Omental fat pad (tissue), 4 donors: ENCODE measurements at places on chromosomes 2 and 18. TPM values are rescaled to one million over a fixed set of nuclear protein-coding genes. Genes with fewer than 3 reads are reported as not detected.

DNA sequence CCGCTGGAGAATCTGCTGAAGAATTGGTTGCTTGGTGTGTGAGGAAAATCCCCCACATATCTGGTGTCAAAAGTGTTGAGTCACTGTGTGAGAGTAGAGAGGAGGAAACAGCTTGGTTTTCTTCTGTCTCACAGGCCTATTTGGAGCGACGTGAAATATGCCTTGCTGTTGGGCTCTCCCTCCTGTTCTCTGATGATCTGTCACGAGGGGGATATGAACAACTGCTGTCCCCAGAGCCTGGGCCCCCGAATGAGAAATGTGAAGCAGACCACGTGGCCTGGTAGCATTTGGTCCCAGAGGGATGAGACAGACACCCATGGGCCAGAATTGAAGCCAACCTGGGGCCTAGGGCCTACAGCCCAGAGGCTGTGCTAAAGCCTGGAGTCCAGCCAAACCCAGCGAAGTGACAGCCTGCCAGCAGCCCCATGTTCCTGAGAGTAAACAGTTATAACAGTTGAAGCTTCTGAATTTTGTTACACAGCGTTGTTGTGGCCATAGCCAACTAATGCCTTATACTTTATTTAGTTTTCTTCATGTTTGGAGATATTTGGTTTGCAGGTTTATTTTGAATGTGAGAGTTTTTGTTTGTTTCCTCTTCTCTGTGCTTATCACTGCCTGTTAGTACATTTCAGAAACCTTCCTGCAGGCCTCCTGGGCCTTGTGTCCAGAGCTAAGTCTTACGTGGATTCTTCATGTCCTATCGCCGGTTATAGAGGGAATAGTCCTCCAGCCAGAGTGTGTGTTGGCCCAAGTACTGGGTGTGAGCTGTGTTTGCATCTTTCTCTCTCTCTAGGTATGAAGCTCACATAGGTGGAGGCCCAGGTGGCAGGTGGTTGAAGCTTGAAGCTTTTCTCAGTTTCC lies 18.7 kb upstream of the COLEC12 start:
- DNase-seq: no peak

The VAMP5 gene
- total RNA-seq: 81.5 TPM

DNA sequence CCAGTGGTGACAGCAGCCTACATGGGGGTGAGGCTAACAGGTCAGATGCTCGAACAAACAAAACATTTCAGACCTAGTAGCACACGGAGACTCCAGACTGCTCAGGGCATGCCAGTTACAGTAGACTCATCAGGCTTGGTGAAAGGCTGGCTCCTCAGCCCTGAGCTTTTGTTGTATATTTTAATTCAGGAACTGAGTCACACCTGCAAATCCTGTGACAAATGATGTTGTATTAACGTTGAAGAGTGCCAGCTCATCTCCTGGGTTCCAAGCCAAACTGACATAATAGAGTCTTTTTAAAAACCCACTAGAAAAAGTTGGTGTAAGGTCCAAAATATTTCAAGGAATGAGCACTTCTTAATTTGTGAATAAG lies 65.3 kb downstream of the C1D start:
- DNase-seq: no peak

- no peak for DNase-seq
Observed at GRCh38 chr2:70569559-70569958, 15.9 kb upstream of the TGFA start.

DNA sequence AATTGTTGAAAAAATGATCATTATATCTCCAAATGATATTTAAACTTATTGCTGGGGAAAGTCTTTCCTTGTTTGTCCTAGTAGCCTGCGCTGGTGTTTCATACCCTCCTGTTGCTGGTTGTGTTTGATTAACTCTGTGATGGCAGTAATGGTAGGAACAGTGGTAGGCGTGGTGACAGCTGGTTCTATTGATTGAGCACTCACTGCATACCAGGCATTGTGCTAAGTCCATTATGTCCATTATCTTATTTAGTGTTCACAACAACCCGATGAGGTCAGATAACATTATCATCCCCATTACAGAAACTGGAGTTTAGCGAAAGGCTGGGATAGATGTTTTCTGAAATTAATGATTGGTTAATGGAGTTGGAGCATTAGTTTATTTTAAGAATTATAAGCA lies 77.8 kb upstream of the STON1 start:
- DNase-seq: no peak

GRCh38 chr2:28855193-28855592 lies 14.9 kb downstream of the TRMT61B start:
- no peak for DNase-seq

DNA sequence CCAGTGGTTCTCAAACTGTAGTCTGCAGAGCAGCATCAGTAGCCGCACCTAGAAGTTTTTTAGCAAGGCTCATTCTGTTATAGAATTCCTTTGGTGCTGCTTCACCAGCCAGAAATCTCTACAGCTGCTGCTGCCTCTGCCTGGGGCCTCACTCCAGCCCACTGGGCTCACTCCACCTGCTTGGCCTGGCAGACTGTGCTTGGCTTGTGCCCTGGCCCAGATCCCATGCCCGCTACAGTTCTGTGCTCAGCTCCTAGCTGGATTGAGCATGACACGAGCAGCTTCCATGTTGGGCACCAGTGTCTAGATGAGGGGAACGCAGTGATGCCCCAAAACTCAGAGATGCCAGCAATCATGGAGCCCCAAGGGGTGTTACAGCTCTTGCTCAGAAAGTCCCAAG lies 22.6 kb downstream of the MAPK4 start:
- DNase-seq: no peak

The CBLN2 gene
- total RNA-seq: 0.72 TPM

DNA sequence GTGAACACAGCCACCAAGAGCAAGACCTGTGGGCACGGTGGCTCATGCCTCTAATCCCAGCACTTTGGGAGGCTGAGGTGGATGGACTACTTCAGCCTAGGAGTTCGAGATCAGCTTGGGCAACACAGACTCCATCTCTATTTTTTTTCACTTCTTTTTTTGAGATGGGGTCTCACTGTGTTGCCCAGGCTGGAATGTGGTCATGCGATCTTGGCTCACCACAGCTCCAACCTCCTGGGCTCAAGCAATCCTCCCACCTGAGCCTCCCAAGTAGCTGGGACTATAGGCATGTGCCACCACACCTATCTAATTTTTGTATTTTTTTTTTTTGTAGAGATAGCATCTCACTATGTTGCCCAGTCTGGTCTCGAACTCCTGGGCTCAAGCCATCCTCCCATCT lies 54.4 kb upstream of the SPRED2 start:
- DNase-seq: no peak

- no peak for DNase-seq
Observed at GRCh38 chr2:128638341-128639119, 319.9 kb upstream of the HS6ST1 start.

GRCh38 chr2:7007846-7008741 lies 90.9 kb downstream of the RNF144A start:
- no peak for DNase-seq

The ACVR1C gene
- 118 TPM for total RNA-seq

DNA sequence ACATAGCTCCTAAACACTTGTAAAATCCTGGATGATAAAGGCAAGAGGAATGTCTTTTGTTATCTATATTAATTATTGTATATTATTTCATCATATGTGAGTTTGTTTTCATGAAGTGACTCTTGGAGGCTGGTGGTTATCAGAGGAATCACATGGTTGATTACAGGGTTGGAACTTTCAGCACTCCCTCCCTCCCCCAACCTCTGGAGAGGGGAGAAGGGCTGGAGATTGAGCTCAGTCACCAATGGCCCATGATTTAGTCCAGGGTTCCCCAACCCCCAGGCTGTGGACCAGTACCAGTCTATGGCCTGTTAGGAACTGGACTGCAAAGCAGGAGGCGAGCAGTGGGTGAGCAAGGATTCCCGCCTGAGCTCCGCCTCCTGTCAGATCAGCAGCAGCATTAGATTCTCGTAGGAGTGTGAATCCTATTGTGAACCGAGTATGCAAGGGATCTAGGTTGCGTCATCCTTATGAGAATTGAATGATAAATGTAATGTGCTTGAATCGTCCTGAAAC lies 37.7 kb downstream of the FBXO48 start:
- DNase-seq: no peak

GRCh38 chr2:230868947-230869913 lies 4.5 kb downstream of the ITM2C start:
- DNase-seq: no peak

DNA sequence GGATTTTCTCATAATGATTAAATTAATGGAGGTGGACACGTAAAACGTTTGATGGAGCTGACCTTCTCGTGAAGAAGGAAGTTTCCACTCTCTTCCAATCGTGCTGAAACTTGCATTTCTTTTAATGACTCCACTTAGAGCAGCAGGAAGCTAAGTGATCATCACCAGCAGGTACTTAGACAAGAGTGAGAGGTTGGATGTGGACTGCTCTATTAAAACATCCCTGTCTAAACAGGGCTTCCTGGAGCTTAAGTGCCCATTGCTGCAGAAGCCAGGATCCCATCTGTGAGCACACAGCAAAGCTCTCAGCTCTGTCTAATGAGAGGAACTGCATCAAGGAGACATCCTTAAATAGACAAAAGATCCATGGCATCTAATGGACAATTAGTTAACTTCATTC lies 1539.5 kb upstream of the CELF4 start:
- no peak for DNase-seq

- DNase-seq: no peak
Observed at GRCh38 chr2:8408560-8409460, 273.0 kb upstream of the ID2 start.

DNA sequence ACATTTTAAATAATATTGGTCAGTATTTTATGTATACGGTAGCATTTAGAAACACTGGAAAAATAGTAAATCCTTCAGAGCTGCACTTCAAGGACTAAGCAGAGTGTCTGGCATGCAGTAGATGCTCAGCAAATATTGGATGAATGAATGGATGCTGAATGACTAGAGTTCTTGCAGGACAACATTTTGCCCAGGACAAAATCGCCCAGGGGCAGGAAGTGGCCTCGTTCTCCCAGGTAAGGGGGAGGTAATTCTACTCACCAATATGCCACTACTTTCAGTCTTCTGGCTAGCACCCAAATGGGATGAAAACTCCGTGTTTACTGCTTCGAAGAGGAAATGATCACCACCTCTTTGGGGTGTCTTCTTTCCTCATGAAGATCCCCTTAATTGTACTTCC lies 4.0 kb upstream of the DGUOK start:
- DNase-seq: no peak

The POMC gene
- 12.8 TPM for total RNA-seq

GRCh38 chr18:12018861-12019260 lies 37.6 kb downstream of the IMPA2 start:
- no peak for DNase-seq

GRCh38 chr2:146532009-146532408 lies 1312.8 kb upstream of the ACVR2A start:
- DNase-seq: no peak

DNA sequence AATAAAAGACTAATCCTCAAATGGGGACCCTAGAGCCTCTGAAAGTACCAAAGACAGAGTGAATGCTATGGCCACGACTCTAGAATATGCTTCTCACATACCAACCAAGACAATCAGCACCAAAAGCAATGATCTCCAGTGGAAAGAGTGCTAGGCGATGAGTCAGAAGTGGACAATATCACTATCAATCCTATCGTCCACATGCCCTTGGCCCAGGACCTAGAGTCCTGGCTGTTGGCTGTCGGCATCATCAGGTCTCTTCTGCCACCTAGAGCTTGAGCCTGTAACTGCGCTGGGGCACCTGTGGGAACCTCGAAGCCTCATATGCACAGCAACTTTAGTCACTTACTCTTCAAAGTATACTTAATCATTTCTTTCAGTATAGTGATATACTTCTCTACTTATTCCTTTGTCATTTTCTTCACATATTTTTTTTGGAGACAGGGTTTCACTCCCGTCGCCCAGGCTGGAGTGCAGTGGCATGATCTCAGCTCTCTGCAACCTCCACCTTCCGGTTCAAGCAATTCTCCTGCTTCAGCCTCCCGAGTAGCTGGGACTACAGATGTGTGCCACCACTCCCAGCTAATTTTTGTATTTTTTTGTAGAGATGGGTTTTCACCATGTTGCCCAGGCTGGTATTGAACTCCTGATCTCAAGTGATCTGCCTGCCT lies 29.7 kb downstream of the NOL10 start:
- DNase-seq: peak; percentile 30

DNA sequence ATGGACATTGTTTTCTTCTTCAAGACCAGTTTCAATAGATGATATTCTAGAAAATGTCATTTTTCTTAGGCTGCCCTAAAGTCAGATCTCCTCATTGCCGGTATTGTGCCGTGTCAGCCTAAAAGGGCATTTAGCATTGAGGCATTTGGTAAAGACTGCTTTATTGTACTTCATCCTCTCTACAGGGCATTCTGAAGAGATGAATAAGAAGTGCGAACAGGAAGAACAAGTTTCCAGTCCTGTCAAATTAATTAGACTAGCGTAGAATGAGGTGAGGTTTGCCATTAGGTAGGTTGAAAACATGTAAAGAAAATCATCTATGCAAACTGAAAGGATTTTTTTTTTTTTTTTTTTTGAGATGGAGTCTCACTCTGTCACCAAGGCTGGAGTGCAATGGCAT lies 60.6 kb downstream of the ETAA1 start:
- DNase-seq: no peak

GRCh38 chr2:171139860-171140259 lies 20.8 kb downstream of the TLK1 start:
- no peak for DNase-seq

The L3MBTL4 gene
- total RNA-seq: 8.4 TPM

- peak; percentile 14 for DNase-seq
Observed at GRCh38 chr2:127103243-127104165, 3.5 kb downstream of the BIN1 start.

DNA sequence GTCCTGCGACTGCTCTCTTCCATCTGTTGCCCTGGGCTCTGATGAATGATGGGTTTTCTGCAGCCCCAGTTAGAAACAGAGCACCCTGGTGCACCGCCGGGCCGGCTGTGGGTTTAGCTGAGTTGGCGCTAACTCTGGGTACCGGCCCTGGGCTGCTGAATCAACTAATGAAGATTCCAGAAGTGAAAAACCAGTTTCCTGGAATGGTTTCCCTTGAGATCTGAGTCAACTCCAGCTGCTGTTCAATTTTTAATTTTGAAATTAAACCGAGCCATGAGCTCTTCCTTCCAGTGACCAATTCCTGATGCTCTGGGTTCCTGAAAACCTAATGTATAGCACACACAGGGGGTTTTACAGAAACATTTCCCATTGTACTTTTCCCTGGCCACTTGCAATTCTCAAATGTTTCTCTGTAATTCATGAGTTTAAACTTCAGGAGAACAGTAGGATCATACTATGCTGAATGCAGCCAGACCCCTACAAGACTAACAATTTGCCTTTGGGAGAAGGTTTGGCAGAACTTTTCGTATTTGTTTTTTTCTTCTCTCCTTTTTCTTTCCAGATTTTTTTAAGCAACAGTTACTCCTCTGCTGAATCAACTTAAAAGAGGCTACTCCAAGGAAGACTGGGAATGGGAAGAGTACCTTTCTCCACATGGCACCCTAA lies 5.5 kb downstream of the COL6A3 start:
- no peak for DNase-seq

- DNase-seq: no peak
Observed at GRCh38 chr2:45285771-45286390, 276.6 kb upstream of the SIX2 start.

- DNase-seq: no peak
Observed at GRCh38 chr2:156189143-156189542, 143.4 kb downstream of the NR4A2 start.
